ENCODE measurements at places on chromosomes 5 and 9.
A peak's percentile ranks its signal among the peaks of the same experiment; 100 is the strongest.

- DNase-seq: no peak
These were observed 59.4 kb downstream of the MED27 start for GRCh38 chr9:132020272-132020671.

GRCh38 chr5:150779397-150780186, 1.0 kb downstream of the SMIM3 start:
- DNase-seq: no peak

DNA sequence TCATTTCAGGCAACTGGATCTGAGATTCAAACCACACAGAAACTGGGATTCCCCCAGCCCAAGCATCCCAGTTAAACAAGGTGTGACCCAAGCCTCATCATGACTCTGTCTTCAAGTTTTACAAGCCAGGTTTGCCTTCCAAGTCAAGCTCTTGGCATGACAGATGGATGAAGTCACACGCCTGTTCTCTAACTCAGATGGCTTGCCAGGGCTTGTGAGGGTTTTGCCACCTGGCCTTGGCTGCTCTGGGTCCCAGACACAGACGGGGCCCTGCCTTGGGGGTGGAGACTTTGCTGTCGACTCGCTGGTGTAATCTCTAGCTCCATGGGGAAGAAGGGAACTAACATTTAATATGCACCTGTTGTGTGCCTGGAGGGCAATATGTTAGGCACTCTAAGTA, 95.8 kb upstream of the RARS1 start:
- DNase-seq: no peak

DNA sequence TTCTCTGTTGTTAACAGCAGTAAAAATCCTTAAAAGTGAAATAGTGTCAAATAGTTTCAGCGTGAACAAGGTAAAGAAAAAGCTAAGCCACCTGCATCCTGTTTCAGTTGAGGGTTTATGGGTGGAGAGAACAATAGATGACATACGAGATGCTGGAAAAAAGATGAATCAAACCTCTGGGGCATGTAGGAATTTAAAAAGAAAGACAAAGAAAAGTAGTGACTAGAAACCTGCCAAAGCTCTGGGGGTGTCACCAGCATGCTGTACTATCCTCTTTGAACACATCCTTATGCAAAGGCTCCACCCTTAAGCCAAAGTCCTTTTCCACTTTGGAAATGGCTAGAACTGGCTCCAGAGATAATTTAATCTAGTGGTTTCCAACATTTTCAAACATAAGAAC, 22.2 kb downstream of the SCAI start:
- no peak for DNase-seq

- peak; percentile 23 for DNase-seq
These were observed 9.9 kb downstream of the LCN1 start for GRCh38 chr9:135531096-135531495.

DNA sequence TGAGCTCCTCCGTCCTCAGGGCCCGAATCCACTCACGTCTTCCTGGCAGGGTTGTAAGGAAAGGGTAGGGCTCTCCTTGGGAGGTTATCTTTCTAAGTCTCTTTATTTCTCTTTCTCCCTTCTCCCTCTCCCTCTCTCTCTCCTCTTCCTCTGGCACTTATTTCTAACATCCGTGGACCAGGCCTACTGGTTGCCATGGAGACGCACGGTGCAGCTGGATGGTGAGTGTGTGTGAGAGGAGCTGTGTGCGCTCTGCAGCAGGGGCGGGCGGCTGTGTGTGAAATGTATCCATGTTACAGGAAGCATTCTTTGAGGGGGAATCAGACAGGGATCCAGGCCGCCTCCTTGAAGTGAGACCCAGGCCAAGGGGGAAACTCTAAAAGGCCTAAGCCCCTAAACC, 32.2 kb downstream of the PCDH1 start:
- no peak for DNase-seq

DNA sequence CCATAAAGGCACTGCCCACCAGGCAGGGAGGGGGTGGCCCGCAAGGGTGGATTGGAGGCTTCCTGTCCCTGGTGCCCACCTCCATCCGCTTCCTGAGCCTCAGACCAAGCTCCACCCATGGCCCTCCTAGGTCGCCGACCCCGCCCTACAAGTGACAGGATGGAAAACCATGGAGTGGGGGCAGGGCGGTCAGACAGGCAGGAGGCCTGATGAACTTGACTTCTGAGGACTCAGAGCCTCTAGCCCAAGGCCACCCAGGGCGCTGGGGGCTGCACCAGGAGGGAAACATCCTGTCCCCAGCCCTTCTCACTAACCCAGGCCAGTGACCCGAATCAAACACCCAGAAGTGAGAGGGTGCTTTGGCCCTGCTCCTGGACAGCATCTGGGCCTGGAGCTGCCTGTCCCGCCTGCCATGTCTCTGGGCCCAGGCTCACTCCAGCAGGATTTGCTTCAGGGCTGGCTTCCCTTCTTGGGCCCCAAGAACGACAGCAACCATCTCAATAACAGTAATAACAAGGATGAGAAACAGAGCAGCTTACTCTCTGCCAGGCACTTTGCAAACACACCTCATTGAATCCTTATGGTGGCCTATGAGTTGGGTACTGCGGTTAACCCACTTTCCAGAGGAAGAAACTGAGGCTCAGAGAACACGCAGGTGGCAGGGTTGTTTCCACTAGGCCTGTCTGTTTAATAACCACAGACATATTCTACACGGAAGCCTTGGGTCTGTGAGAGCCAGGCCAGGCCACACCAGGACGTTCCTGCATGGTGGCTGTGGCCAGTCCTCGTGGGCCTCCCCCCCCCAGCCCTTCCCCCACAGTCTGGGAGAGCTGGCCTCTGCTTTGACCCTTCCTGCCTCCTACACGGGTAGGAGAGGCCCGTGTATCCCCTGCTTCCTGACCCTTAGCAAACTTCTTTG, 4.4 kb upstream of the ST6GALNAC6 start:
- peak; percentile 97 for DNase-seq

- DNase-seq: no peak
These were observed 36.7 kb upstream of the FUBP3 start for GRCh38 chr9:130542457-130543228.

DNA sequence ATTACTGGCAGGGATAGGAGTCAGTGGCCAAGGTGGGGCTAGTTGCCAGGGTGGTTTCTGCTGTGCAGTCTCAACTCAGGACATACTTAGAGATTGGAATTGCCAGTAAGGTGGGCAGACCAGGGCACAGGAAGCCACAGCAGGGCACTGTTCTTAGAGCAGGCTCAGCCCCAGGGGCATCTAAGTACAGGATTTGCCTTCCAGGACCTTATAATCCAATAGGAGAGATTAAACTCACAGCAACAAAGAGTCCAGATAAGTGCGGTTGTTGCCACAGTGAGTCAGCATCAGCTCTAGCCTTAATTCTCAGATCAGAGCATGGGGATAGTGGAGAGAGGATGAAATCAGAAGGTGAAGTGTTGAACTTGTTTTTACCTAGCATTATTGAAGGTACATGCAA, 265.8 kb upstream of the TRPC7 start:
- no peak for DNase-seq

DNA sequence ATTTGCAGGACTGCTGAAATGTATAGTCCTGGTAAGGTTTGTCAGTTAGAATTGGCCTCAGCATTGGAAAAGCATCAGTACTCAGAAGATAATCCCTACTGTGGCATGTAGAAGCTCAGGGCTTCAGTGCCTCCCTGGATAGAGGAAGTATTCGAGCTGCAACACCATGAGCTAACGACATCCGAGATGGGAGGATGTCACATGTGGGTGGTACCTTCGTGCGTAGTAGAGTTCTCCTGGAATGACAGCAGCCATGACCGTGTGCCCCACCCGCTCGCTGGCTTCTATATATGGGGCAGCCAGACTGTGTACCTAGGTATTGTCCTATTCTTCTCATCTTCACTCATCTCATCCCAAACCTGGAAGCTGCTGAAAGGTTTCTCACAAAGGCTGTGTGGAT, 345.8 kb upstream of the KLF9 start:
- DNase-seq: no peak

- no peak for DNase-seq
These were observed 453 bp downstream of the RASGEF1C start for GRCh38 chr5:180208435-180209081.

DNA sequence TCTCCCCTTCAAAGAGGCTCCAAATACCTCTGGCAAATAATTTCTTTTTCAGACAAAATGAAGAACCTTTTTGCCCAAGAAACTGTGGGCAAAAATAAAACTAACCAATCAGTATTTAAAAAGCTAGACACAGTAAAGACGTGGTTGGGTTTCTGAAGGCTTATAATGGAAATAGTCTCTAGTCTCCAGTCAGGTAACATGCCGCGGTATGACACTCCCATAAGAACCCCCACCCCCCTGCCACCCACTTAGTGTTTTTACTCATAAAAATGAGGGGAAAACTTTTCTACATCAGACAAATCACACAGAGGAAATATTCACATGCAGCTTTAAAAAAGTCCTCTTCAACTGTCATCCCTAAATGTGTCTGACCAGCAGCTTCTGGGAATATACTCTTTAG, 105.3 kb downstream of the THBS4 start:
- DNase-seq: no peak

DNA sequence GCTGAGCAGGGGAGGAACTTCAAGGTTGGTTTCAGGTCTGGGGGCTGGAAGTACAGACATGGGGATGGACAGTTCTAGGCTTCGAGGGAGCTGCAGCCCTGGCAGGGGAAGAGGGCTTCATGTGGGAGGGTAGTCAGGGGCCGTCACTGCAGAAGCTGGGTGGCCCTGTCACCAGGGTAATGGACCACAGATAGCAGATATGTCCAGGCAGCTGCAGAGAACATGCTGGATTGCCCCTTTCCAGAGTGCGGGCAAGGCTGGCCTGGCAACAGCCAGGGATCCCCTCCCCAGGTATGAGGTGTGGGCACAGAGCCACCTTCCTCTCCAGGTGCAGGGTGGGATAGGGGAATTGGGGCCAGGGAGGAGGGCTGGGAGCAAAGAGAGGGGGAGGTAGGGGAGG, 206.5 kb downstream of the GADD45G start:
- DNase-seq: no peak
